A549 treated with Mapracorat at 1 μM for 4 hours (cell line): ENCODE measurements at places on chromosomes 4 and X. TPM values are rescaled to one million over a fixed set of nuclear protein-coding genes. Genes with fewer than 3 reads are reported as not detected.

SLC38A5 gene
- total RNA-seq: 0.13 to 0.56 TPM (median 0.31 TPM) in 5 replicates

TLR10 gene
- 0.05 TPM in 2 of 5 replicates, not detected in the others for total RNA-seq

FGFBP1 gene
- 2.9 to 4.4 TPM (median 3.9 TPM) in 5 replicates for total RNA-seq

GLUD2 gene
- total RNA-seq: 1.8 to 2.8 TPM (median 2.4 TPM) in 5 replicates

PCDH19 gene
- 0.01 to 0.04 TPM (median 0.02 TPM) in 3 of 5 replicates, not detected in the others for total RNA-seq

CXCL8 gene
- 5.2 to 15.3 TPM (median 9.0 TPM) in 5 replicates for total RNA-seq
